MG63 (cell line): ENCODE measurements at places on chromosomes 1 and 21. TPM values are rescaled to one million over a fixed set of nuclear protein-coding genes. Genes with fewer than 3 reads are reported as not detected.
A peak's percentile ranks its signal among the peaks of the same experiment; 100 is the strongest.

- DNase-seq = no peak
Measured at GRCh38 chr1:18938707-18939070, 17.8 kb downstream of the IFFO2 start.

- DNase-seq = no peak
Measured at GRCh38 chr21:25907573-25908275, 173.0 kb downstream of the GABPA start.

- no peak for DNase-seq
Measured at GRCh38 chr21:35252831-35253230, 203.7 kb upstream of the RUNX1 start.

GRCh38 chr1:150152772-150153456, 3.2 kb downstream of the PLEKHO1 start:
- peak; percentile 67 for DNase-seq

Gene PAPPA2
- total RNA-seq = 0.53 and 0.62 TPM in 2 replicates
